Fibroblast of skin of scalp (primary cell): ENCODE measurements at places on chromosomes 12 and 14.

GRCh38 chr14:96978525-96979272 is 181.5 kb downstream of the VRK1 start:
- DNase-seq, result no peak

- DNase-seq, result peak; percentile 94
Measured at GRCh38 chr12:45268672-45269411, 52.9 kb downstream of the ANO6 start.

DNA sequence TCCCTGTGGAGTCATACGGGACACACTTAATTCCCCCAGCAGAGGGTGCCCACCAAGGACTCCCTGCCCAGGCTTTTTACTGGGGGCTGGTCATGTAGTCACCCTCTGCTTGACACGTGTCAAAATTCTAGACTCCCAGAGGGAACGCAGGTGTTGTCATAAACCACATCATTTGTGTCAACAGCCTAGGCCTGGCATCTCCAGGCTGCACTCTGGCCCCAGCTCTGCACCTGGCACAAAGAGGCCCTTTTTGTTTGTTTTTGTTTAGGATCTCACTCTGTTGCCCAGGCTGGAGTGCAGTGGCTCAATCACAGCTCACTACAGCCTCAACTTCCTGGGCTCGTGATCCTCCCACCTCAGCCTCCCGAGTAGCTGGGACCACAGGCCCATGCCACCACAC is 21.1 kb downstream of the BRI3BP start:
- DNase-seq, result no peak

DNA sequence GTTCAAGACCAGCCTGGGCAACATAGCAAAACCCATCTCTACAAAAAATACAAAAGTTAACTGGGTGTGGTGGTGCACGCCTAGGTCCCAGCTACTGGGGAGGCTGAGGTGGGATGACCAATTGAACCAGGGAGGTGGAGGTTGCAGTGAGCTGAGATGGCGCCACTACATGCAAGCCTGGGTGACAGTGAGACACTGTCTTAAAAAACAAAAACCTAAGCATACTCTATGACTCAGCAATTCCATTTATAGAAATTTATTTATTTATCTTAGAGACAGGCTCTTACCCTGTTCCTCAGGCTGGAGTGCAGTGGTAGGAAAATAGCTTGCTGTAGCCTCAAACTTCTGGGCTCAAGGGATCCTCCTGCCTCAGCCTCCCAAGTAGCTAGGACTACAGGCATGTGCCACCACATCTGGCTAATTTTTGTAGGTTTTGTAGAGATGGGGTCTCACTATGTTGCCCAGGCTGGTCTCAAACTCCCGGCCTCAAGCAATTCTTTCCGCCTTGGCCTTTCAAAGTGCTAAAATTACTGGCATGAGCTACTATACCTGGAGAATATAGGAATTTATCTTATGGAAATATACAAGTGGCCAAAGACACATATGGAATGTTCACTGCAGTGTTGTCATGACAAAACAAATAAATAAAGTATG is 43.3 kb downstream of the NCKAP5L start:
- peak; percentile 46 for DNase-seq

DNA sequence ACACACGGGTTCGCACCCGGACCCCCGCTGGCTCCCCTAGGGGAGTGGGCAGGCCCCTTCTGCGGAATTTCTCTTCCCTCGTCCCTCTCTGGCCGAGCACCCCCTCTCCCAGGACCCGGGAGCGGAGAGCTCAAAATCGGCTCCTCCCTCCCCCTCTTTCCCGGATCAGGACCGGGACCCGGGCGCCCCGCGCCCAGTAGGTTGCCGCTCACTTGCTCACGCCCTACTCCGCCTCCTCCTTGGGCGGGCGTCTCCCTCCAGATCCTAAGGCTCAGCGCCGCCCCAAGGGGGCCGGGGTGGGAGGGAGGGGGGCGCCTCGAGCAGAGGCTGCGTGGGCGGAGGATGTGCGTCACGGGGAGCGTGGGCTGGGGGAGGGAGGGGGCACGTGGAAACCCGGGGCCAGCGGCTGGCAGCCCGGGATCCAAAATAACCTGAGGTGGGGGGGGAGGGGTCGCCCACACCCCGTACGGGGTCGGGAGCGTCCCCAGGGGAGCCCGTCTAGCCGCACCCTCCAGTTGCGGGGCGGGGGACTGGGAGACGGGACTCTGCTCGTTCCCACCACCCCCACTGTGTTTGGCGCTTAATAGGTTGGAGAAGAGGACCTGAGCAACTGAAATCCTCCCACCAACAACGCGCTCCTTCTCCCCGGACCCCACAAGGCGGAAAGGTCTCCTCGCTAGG is 1.8 kb upstream of the NAB2 start:
- DNase-seq, result peak; percentile 91

DNA sequence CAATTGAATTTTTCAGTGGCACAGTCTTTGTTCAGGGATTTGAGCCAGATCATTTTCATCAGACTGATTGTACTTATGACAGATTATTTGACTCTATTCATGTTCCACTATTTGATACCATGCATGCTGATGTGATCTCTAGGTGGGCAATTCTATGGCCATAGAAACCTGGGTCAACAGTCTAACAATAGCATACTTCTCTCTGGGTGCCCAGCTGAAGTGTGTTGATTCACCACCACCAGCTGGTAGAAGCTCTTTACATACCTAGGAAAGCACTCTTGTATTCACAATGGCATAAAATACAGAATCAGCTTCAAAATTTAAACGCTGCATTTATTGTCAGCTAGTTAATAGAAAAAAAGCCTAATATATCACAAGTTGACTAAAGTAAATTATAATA is 90.2 kb upstream of the TMTC2 start:
- no peak for DNase-seq

DNA sequence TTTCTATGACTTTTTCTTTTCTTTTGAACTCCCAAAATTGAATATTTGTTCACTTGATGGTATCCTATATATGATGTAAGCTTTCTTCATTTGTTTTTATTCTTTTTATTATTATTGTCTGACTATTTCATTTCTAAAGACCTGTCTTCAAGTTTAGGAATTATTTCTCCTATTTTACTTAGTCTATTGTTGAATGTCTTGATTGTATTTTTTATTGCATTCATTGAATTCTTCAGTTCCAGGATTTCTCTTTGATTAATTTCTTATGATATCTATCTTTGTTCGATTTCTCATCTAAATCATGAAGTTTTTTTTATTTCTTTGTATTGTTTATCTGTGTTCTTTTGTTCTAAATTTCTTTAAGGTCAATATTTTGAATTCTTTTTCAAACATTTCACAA is 238.8 kb downstream of the TTC6 start:
- no peak for DNase-seq

DNA sequence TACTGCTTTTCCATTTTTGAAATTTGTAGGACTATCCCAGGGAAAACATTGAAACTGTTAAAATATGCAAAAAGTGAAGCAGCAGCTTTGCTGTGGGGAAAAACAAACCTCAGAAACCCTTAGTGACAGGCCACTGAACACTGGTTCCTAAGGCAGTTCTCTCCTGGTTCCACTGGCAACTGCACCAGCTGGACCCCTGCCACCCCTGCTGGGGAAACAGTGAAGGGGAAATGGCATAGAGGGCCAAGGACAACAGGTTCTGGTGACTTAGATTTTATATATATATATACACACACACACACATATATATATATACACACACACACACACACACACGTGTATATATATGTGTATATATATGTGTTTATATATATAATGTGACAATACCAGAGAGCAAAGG is 16.2 kb upstream of the KRT7 start:
- DNase-seq, result no peak

GRCh38 chr12:38995249-38995648 is 89.9 kb upstream of the CPNE8 start:
- no peak for DNase-seq

DNA sequence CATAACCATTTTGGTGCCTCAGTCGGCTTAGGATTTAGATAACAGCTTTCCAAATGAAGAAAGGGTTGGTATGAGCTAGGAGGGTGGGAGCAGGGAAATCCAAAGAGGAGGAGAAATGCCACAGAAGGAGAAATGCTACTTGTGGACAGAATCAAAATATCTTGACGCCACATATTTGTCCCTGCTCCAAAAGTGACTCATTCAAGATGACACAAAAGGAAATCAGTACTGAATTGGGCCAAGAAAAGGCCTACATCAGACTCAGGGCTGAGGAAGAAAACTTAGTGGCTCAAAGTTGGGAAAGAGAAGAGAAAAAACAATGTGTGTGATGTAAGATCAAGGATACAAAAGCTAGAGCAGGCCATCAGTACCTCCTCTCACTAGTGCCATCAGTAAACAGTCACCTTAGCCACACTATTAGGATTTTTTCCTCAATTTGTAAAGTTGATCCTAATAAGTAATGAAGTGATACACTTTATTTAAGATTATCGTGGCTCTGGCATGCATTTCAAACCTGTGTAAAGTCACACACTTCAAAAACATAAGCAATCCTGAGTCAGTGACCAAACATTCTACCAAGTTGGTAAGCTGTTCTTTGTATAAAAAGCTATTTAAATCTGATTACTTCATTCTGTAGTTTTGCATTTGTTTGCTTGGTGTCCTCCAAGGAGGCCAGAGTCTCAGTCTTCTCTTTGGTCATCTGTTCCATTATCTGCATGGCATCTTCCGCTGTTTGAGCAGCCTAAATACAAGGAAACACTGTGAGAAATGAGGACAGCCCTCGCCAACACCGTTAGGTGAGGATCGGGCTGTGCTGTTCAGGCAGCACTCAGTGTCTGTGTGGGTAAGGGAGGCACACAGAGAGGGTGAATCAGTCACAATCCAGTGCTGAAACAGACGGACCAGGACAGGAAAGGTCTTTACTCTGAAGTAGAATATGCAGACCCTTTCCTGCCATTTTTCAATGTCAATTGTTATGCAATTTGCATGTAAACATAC is 52.6 kb upstream of the VPS33A start:
- peak; percentile 94 for DNase-seq

DNA sequence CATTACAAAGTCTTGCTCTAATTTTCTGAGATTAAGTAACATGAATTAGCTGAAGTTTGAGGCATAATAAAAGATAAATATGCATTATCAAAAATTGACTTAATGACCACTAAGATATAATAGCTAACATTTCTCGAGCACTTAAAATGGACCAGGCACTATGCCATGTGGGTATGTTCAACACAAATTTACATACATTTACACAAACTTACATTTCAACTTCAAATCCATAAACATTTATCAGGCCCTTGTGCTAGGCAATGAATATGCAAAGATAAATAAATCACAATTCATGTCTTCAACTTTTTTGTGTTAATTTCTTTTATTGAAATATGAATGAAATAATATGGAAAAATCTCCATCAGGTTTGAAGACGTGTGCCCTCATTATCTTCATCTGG is 108.7 kb downstream of the GAS2L3 start:
- DNase-seq, result no peak

DNA sequence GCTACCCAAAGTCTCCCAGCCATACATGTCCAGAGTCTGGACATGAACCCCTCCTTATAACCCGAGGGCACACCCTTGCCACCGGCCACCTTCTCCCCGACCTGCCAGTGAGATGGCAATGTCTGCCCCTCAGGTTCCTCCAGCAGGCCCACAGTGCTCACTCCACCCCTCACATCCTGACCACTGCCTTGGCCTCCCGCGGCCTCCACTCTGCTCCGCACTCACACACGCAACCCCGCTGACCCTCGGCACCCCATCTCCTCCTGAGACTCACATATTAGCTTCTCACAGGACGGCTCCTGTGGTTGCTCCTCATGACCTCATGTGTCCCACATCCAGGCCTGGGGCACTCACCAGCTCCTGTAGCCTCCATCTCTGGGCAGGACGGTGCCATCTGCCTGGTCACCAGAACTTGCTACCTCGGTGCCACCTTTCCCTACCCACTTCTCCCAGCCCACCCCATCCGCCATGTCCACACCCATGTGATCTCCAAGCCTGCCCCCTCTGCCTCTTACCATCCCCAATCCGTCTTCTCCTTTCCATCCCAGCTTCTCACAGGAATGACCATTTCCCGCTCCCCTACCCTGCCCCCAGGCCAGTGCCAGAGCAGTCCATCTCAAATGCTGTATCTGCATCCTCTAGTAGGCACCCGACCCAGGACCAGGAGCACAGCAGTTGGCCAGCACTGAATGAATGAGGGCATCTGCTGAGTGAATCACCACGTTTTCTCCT is 198.6 kb upstream of the DIO3 start:
- no peak for DNase-seq

DNA sequence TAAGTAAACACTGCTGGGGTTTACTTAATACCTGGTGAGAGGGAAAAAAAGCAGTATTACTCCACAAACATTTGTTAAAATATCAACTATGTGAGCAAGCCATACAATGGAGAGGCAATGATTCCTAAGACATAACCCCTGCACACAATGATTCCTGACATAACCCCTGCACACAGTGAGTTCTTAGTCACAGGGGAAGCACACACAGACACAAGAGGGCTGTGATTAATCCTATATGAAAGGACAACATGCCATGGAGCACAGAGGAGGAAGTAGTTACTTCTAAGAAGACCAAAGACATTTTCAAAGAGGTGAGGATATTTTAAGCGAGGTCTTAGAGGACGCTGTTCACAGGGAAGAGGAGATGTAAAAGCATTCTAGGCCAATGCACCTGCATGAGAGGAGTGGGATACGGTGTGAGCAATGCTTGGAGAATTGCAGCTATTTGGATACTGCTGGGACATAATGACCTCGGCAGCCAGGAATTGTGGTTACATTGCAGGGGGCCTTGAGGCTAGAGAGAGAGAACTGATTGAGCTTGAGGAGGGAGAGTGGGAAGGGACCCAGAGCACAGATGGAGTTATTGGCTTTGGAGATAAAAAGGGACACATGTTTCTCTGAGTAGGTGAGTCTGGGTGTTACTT is 211.9 kb downstream of the APAF1 start:
- peak; percentile 66 for DNase-seq

GRCh38 chr12:6955108-6956020 is 4.2 kb downstream of the PTPN6 start:
- DNase-seq, result no peak

GRCh38 chr12:60078026-60078425 is 482.2 kb downstream of the SLC16A7 start:
- no peak for DNase-seq

GRCh38 chr14:61153914-61154545 is 127.1 kb downstream of the TMEM30B start:
- DNase-seq, result no peak

DNA sequence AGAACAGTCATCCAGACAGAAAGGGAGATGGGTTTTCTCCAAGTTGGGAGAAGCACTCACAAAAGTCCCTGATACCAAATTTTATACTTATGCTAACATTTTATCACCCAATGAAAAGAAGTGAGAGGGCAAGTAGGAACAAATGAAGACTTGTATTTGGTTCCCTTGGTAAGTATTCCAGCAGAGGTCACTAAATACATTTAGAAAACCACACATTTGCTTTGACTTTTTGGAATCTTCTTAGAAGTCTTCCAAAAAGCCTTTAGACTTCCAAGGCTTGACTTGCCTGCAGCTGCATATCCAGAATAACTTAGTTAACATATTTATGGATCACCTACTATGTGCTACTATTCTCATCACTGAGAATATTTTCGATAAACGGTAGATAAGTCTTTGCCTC is 3.1 kb upstream of the GYS2 start:
- peak; percentile 27 for DNase-seq

- no peak for DNase-seq
Measured at GRCh38 chr12:57753756-57754337, 1.1 kb upstream of the MARCHF9 start.
